ENCODE measurements at places on chromosomes 2 and 18.

DNA sequence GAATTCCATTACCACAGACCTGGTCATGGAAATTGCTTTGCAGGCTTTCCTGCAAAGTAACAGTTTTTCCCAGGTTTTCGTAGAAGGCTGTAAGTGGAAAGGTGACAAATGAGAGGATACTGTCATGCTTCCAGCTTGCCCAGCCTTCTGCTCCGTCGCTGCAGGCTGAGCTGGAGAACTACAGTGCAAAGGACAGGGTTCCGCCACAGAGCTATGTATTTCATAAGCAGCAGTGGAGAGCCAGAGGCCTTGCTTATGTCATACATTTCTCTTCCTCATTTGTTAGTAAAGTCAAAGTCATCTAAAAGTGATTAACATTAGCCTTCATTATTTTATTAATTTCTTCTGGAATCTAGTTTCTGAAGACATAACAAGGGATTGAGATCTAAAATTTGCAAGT, 72.9 kb upstream of the RBM44 start:
- DNase-seq = no peak

DNA sequence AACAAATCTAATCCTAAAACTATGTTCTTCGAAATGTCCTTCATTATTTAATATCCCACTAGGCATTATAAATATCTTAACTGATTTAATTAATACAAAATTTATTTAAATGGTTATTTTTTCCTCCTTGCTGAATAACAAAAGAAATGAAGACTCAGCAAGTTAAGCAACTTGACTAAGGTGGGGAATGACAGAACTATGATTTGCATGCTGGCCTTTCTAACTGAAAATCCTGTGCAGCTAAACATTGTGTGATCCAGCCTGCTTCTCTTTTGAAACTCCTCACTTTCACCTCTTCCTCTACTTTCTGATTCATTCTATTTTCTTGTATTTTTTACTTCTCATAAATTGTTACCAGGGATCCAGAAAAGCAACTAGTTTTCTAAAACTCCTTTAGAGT, 132.0 kb downstream of the CALCRL start:
- DNase-seq = no peak

DNA sequence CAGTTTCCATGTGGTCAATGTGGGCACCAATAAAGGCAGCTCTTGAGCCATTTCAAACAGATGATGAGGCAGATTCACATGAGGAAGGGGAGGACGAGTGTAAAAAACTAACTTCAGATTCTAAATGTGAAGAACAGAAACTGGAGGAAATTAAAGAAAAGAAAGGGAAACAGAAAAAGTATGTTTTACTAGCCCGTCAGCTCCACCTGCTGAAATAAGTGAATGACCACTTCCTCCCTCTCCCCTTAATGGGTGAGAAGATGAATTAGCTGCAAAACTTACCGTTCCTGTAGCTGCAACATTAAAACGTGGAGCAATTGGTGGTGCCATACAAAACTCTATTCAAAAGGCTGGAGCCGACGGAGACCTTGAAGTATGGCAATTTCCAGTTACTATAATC, 203.5 kb downstream of the UXS1 start:
- no peak for DNase-seq

DNA sequence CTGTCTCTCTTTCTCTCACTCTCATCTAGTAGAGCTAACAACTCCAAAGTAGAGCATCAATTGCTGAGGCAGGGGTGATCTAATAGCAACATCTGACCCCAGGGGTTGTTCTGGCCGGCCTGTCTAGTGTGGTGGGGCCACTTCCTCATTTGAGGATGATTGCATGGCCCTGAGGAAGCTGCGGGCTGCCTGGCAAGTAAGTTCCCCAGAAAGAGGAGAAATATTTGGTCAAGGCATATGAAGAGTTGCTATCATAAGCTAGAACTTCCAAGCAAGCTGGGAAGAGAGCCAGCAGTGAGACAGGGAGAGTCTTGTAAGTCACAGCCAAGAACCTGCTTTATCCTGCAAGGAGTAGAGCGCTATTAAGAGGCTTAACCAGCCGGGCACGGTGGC, 50.8 kb upstream of the TMEM87B start:
- DNase-seq = no peak

DNA sequence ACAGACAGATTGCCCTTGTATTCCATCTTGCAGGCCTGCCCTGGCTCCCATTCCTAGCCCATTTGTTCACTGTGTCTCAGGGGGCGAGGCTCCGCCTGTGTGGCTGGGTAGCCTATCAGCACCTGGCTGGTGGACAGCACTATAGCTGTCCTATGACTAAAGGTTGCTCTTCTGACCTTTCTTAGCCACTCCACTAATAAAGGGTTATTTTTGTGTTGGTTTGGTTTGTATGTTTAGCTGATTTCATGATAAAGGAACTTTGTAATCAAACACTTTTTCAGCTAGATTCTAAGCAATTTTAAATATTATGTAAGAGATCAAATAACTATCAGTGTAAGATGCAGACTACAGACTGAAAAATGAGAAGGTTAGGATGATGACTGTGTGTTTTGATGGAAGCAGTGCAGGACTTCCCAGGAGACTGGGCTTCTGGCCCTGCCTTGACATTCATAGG, 72.2 kb downstream of the CRIM1 start:
- no peak for DNase-seq

- DNase-seq = no peak
Measured at GRCh38 chr2:205188239-205189138, 493.8 kb upstream of the NRP2 start.

GRCh38 chr2:171410624-171411023, 23.2 kb downstream of the METTL8 start:
- DNase-seq = no peak

GRCh38 chr2:222050981-222051380, 247.8 kb downstream of the PAX3 start:
- DNase-seq = no peak

DNA sequence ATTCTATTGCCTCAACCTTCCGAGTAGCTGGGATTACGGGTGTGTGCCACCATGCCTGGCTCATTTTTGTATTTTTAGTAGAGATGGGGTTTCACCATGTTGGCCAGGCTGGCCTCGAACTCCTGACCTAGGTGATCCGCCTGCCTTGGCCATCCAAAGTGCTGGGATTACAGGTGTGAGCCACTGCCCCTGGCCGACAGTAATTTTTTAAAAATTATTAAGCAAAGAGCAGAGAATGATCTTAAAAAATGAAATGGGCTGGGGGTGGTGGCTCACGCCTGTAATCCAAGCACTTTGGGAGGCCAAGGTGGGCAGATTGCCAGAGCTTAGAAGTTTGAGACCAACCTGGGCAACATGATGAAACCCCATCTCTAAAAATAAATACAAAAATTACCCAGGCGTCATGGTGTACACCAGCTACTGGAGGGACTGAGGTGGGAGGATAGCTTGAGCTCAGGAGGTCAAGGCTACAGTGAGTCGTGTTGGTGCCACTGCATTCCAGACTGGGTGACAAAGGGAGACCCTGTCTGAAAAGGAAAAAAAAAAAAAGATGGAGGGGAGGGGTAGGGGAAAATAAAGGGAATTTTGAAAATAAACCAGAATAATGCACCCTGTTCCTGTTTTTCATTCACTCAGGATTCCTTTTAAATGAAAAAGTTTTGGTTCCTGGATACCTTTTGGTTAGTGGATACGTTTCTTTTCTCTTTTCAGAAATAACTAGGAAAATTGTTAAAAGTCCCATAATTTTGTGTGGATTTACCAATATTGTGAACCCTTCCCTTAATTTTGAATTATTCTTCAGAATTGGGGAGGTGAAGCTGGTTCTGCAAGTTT, 33.9 kb downstream of the MAP4K4 start:
- no peak for DNase-seq

DNA sequence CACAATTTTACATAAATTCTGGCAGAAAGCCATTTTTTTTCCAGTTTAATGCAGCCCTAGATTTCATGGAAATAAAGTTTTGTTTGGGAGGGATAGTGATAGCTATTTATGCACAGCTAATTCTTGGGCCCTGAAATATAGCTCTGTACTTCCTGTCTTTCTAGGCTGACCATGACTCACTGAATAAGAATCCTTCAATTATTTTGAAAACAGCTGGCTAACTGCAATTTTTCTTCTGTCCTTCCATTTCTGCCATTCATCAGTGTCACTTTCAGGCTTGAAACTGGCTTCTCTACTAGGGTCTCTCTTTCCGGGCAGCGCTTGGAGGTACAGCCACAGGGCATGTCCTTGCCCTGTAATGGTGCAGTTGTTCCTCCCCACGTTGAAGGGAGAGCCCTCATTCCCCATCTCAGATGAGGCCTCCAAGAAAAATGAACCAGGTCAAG, 97.1 kb upstream of the TMEM178A start:
- DNase-seq = no peak

DNA sequence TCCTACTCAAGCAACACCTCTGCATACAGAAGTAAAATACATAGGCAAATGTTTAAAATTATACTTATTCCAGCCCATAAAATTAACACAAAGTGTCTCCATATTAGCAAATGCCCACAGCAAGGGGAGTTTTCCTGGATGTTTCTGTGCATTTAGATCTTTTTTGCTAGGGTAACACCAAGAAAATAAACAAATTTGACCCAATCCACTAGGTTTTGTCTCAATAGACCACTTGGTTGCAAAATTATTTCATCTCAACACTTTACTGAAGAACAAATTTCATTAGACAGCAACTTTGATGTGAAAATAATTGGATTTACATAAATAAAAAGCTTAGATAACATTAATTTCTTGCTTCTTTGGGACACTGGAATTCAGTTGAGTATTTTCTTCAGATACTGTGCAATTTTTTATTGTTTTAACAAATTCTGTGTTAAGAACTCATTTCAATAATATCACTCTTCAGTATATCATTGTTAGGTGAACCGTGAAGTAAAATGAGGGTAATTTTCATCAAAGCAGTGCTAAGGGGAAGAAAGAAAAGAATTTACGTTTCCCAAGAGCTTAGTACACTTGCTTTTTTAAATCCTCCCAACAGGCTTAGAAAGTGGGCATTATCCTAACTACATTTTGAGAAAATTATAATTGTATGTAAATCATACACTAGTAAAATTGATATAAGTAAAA, 133.5 kb upstream of the TTC39C start:
- DNase-seq = no peak

DNA sequence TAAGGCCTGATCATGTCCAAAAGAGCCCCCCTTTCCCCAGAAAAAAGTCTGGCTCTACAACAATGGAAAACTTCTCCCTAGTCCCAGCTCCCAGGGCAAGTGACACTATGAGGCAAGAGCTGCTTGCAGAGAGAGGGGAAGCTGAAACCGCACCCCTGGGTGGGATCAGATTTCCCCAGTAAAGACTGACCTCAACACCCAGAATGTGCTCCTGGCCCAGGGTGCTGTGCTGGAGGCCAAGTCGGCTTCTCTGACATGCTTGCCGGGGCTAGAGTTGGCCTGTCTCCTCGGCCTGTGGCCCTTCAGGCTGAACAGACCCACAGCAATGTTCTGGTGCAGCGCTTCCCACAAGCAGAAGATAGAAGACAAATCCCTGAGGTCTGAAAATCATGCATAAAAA, 18.4 kb upstream of the ST8SIA3 start:
- no peak for DNase-seq

DNA sequence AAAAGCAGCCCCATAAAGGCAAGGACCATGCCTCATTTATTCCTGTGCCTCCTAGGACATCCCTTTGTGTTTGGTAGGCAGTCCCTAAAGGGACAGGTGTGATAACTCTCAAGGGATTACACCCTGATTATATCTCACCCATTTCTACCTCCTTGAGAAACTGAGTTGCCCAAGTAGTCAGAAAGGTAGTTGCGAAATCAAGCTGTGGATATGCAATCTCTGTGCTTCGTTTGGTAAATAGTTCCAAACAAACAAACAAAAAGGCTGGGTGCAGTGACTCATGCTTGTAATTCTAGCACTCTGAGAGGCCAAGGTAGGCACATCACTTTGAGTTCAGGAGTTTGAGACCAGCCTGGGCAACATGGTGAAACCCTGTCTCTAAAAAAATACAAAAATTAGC, 100.2 kb upstream of the ARL5A start:
- no peak for DNase-seq

DNA sequence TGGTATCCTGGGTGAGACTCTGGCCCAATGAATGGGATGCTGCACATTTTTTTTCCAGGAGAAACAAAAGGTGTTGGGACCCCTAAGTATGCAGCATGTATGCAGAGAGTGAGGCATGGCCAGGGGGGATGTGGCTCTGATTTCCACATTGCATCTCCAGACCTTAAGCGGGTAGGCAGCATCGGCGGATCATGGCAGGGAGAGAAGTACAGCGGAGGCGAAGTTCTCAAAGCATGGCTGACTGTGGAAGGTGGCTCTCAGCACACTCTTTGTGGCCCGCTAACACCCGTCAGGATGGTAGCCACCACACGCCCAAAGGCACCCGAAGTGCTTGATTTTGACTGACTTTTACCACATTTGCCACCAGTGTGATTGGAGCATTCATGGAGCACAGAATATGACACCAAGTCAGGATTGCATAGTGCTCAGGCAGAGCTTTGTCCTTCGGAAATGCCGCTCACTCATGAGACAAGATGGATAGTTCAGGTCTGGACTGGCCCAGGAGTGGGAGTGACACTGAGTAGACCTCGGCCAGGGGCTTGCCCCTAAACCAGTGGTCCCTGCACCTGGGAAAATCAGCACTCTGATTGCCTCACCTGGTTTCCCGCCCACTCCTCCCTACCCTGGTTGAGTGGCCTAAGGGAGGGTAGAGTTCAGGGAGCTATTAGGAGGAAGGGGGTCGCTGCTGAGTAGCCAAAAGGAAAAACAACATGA, 14.2 kb downstream of the INPP4A start:
- DNase-seq = no peak

- no peak for DNase-seq
Measured at GRCh38 chr2:188850786-188851185, 123.4 kb upstream of the COL3A1 start.

GRCh38 chr2:45554742-45555140, 56.3 kb downstream of the SRBD1 start:
- DNase-seq = no peak

Data from stimulated activated CD4-positive, alpha-beta T cell treated with anti-CD3 and anti-CD28 coated beads, Interleukin-1b, Interleukin-23, amount 100 ng/mL, for 48 hours (primary cell).